MCF 10A (cell line): ENCODE measurements at places on chromosomes 4 and X. TPM values are rescaled to one million over a fixed set of nuclear protein-coding genes. Genes with fewer than 3 reads are reported as not detected.
A peak's percentile ranks its signal among the peaks of the same experiment; 100 is the strongest.

- H3K4me1 ChIP-seq: no peaks in the 10 kb centered on the region
- no peak overlapping the region for H3K27ac ChIP-seq
- peaks cover 70% of the 10 kb centered on the region for H3K27me3 ChIP-seq
Measured at GRCh38 chrX:35722128-35722527, 76.0 kb upstream of the MAGEB16 start.

Gene PITX2
- 0.77 and 0.79 TPM in 2 replicates for total RNA-seq

- no peak overlapping the region for H3K4me3 ChIP-seq
- H3K27me3 ChIP-seq: no peaks in the 10 kb centered on the region
- H3K4me1 ChIP-seq: no peaks in the 10 kb centered on the region
- H3K36me3 ChIP-seq: peaks cover 7% of the 10 kb centered on the region
- no peak for DNase-seq
Measured at GRCh38 chr4:41221850-41222645, 7.7 kb upstream of the APBB2 start.

DNA sequence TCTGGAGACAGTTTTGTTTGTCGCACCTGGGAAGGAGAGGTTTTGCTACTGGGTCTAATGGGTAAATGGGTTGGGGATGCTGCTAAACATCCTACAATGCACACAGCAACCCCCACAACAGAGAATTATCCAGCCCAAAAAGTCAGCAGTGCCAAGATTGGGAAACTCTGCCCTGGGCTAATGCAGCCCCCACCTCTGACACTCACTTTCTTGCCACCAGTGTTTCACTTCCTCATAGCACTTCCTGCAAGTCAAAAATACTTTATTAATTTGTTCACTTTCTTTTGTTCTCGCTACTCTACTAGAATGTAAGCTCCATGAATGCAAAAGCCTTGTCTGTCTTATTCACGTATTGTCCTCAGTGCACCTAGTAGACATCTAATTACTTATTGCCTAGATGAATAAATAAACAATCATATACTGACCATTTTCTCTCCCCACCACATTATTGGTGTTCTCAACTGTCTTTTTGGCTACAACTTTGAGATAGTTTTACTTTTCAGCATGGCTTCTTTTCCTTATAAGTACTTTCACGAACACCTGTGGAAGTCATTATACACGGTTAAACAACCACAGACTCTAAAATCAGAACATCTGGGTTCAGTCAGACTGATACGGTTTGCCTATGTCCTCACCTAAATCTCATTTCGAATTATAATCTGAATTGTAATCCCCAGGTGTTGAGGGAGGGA is 82.0 kb upstream of the PITX2 start:
- H3K4me3 ChIP-seq: no peak overlapping the region
- no peaks in the 10 kb centered on the region for H3K4me1 ChIP-seq
- peaks cover 13% of the 10 kb centered on the region for H3K27me3 ChIP-seq
- DNase-seq: no peak
- no peaks in the 10 kb centered on the region for H3K36me3 ChIP-seq
- no peak overlapping the region for H3K27ac ChIP-seq

Gene RHOH
- not detected in 2 replicates for total RNA-seq

Gene GABRG1
- not detected in 2 replicates for total RNA-seq

DNA sequence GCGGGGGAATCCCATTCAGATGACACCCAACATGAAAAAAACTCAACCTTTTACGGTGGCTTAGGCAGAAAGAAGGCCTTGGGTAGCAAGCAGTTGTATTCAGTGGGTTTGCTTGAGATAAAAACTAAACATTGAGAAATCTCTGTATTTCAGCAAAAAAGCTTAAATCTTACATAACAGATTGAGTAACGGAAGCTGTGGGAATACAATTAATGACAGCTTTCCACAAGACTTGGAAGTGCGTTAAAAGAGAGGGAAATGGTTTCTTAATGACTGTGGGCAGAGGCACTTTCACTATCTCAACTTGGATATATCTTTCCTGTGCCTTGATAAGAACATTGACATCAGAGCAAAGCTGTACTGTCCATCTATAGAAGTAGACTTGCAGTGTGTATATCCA is 418.5 kb upstream of the HS3ST1 start:
- H3K27me3 ChIP-seq: no peaks in the 10 kb centered on the region
- no peak overlapping the region for H3K4me3 ChIP-seq
- H3K36me3 ChIP-seq: peaks cover 5% of the 10 kb centered on the region
- no peak for DNase-seq
- no peaks in the 10 kb centered on the region for H3K4me1 ChIP-seq

DNA sequence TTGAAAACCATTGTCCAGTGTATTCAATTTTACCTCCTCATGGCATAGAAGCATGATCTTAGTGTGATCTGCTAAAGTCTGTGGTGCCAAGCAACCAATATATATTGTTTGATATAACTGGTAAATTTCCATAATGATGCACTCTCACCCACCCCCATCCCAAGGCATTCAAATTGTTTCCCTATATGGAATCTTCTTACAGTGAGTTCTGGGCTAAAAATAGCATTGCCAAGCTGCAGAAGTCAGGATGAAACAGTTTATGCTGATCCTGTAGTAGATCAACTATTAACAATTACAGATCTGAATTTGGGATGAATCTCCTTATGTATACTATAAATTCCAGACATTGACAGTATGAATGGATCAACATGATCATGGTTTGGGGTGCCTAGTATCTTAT is 20.9 kb downstream of the FGF13 start:
- H3K4me3 ChIP-seq: no peak overlapping the region
- no peak overlapping the region for H3K27ac ChIP-seq
- no peaks in the 10 kb centered on the region for H3K27me3 ChIP-seq
- no peaks in the 10 kb centered on the region for H3K4me1 ChIP-seq

Gene ALB
- total RNA-seq: 0.15 TPM in 1 of 2 replicates, not detected in the other

GRCh38 chr4:113678641-113679040 is 82.9 kb downstream of the CAMK2D start:
- peaks cover 39% of the 10 kb centered on the region for H3K4me1 ChIP-seq
- no peak overlapping the region for H3K27ac ChIP-seq
- H3K4me3 ChIP-seq: no peak overlapping the region
- DNase-seq: no peak
- peaks cover 6% of the 10 kb centered on the region for H3K36me3 ChIP-seq

GRCh38 chr4:15504041-15504440 is 34.4 kb downstream of the CC2D2A start:
- no peak for DNase-seq
- H3K4me1 ChIP-seq: no peaks in the 10 kb centered on the region
- H3K4me3 ChIP-seq: no peak overlapping the region
- peaks cover 32% of the 10 kb centered on the region for H3K36me3 ChIP-seq
- H3K27me3 ChIP-seq: no peaks in the 10 kb centered on the region

DNA sequence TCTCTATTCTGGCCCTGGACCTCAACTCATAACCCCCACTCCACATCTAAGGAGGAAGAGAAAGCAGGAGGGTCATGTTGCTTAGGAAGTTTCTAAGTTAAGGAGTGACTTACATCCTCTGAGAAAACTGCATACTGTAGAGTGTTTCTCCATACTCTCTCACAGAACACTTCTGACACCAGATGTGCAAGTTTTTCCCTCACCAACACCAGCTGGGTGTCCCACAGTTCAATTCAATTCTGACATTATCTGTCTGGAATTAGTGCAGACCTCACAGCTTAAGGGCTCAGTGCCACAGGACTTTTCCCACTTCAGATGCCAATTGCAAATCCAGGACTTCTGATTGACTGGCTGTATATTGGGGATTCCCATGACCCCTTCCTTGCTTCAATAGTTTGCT is 89.0 kb upstream of the SFRP2 start:
- no peaks in the 10 kb centered on the region for H3K27me3 ChIP-seq
- no peaks in the 10 kb centered on the region for H3K36me3 ChIP-seq
- no peaks in the 10 kb centered on the region for H3K4me1 ChIP-seq
- H3K4me3 ChIP-seq: no peak overlapping the region
- no peak overlapping the region for H3K27ac ChIP-seq

DNA sequence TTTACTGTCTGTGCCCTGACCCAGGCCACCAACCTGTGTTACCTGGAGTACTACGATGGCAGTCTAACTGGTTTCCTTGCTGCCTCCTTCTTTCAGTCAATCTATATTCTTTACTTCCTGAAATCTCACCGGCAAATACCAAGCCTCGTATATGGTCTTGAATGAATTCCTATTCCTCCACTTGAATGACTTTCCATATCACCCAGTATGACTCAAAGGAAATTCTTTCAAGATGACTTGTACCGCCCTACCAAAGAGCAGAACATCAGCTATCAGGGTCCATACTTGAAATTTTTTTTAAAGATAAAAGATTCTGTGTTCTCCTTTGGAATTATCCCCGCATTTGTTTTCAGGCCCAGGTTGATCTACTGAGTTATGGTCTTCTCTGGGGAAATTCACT is 378.0 kb downstream of the AFF2 start:
- peak; percentile 18 for DNase-seq
- no peak overlapping the region for H3K27ac ChIP-seq

DNA sequence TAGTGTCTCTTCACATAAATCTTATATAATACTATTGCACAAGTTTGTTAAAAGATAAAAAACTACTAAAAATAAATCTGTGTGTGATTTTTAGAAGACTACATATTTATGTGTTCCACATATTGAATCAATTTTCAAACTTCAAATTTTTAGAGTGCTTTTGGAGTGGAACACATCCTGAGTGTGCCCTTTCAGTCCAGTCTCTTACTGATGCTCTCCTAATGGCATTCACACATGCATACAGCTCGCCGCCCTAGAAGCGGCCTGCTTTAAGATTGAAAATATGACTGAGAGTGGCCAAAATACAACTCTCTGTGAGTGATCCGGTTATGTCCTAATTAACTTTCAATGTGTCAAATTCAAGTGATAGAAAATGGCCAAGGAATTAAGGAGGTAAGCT is 628.8 kb downstream of the ANKRD50 start:
- no peak for DNase-seq
- no peak overlapping the region for H3K27ac ChIP-seq

- no peaks in the 10 kb centered on the region for H3K36me3 ChIP-seq
- no peak overlapping the region for H3K4me3 ChIP-seq
- no peak overlapping the region for H3K27ac ChIP-seq
- DNase-seq: no peak
- H3K4me1 ChIP-seq: no peaks in the 10 kb centered on the region
Measured at GRCh38 chrX:123513585-123514278, 219.1 kb downstream of the THOC2 start.

- DNase-seq: peak; percentile 18
- no peak overlapping the region for H3K27ac ChIP-seq
Measured at GRCh38 chr4:127284236-127284635, 348.5 kb upstream of the INTU start.

Gene STK32B
- total RNA-seq: not detected in 2 replicates

GRCh38 chr4:87551361-87551760 is 22.2 kb upstream of the SPARCL1 start:
- H3K27me3 ChIP-seq: no peaks in the 10 kb centered on the region
- DNase-seq: no peak
- H3K27ac ChIP-seq: no peak overlapping the region
- peaks cover 12% of the 10 kb centered on the region for H3K4me1 ChIP-seq
- H3K36me3 ChIP-seq: no peaks in the 10 kb centered on the region
- no peak overlapping the region for H3K4me3 ChIP-seq

DNA sequence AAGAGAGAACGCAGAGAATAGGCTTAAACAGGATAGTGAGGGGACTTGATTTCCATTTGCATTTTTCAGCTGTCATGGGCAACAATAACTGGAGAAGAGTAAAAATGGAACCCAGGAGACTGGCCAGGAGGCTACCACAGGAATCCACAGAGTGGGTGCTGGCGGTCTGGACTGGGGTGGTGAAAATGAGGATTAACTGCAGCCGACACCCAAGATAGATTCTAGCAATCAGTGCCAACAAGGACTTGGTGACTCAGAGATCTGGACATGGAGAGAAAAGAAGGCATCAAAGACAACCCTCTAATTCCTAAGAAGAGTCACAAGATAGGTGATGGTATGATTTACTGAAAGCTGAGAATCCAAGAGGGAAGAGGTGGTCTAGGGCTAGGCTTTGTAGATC is 102.8 kb downstream of the ATP8A1 start:
- peaks cover 17% of the 10 kb centered on the region for H3K27me3 ChIP-seq
- no peaks in the 10 kb centered on the region for H3K36me3 ChIP-seq
- no peak overlapping the region for H3K4me3 ChIP-seq
- H3K4me1 ChIP-seq: peaks cover 20% of the 10 kb centered on the region
- H3K27ac ChIP-seq: no peak overlapping the region

GRCh38 chrX:154530286-154530685 is 14.3 kb upstream of the FAM3A start:
- H3K27me3 ChIP-seq: no peaks in the 10 kb centered on the region
- H3K27ac ChIP-seq: no peak overlapping the region

- no peaks in the 10 kb centered on the region for H3K4me1 ChIP-seq
- DNase-seq: no peak
- no peak overlapping the region for H3K27ac ChIP-seq
- H3K4me3 ChIP-seq: no peak overlapping the region
Measured at GRCh38 chr4:143118663-143119062, 66.1 kb upstream of the USP38 start.
